ENCODE measurements at places on chromosomes 13 and 19.

DNA sequence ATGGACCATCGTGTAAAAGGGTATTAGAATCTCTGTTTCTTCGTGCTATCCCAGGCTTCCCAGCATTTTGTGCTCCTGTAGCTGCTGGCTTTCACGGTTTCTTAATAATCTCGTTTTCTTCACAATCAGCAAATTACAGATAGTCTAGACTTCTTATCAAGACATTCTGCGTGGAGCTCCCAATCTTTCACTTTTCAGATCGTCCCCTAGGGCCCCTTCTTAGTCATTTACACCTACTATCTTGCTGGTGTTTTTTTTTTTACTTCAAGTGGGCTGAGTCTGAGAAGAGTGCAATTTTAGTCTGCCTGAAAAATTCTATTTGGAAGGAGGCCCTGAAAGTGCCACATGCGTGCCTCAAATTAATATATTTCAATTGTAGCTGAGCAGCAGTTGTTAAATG lies 275.1 kb downstream of the SHISA2 start:
- DNase-seq = no peak

- DNase-seq = no peak
Observed at GRCh38 chr19:35455616-35456201, 7.7 kb downstream of the FFAR2 start.

DNA sequence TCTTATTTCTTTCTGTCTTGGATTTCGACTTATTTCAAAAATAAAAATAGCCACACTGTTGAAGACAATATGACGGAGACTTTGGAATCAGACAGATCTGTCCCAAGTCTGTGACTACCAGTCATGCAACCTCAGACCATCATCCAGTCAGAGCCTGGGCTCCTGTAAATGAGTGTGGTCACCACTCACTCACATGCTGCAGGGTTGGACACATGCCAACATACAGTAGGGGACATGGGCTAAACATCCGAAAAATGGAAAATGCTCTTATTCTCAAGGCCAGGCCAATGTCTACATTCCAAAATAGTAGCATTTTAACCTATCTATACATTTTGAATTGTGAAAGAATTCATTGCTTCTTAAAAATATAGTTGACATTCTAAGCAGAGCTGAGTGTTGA lies 75.5 kb upstream of the EDNRB start:
- no peak for DNase-seq

- DNase-seq = no peak
Observed at GRCh38 chr13:89687066-89687465, 1660.4 kb upstream of the MIR17HG start.

GRCh38 chr13:40330950-40331349 lies 335.5 kb downstream of the FOXO1 start:
- DNase-seq = no peak

Data from Right ventricle myocardium superior (tissue), 1 donor.